Endodermal cell (in vitro differentiated cells): ENCODE measurements at places on chromosomes 7 and 10.
A peak's percentile ranks its signal among the peaks of the same experiment; 100 is the strongest.

GRCh38 chr7:133081599-133082389 is at the start of gene CHCHD3:
CHCHD3 (minus strand) TSS chr7:133082090; CDS start chr7:133081937, 153 bp downstream.
- peak; percentile 100 for DNase-seq

- DNase-seq, result peak; percentile 91
These were observed 138.0 kb upstream of the MTPN start for GRCh38 chr7:136114966-136115762.

- no peak for DNase-seq
These were observed 174.3 kb downstream of the ADAM12 start for GRCh38 chr10:126214021-126214420.

- DNase-seq, result peak; percentile 96
These were observed 651.5 kb downstream of the LRMDA start for GRCh38 chr10:76082956-76083355.

GRCh38 chr10:67818323-67818722 is 19.7 kb downstream of the DNAJC12 start:
- no peak for DNase-seq

DNA sequence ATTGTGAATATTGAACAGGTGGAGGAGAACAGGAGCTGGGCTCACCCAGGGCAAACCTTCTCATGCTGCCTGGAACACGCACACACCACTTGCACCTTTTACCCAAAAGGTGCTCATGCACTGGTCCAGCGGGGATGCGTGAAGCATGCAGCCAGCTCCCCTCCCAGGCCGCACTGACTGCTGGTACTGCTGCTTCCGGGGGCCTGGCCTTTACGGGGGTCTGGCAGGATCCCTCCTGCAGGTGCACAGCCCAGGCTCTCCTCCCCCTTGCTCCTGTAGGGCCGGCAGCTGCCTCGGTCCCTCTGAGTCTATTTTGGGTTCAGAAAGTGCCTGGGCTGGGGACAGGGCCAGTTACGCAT is 221.7 kb downstream of the DNAJB6 start:
- DNase-seq, result no peak

DNA sequence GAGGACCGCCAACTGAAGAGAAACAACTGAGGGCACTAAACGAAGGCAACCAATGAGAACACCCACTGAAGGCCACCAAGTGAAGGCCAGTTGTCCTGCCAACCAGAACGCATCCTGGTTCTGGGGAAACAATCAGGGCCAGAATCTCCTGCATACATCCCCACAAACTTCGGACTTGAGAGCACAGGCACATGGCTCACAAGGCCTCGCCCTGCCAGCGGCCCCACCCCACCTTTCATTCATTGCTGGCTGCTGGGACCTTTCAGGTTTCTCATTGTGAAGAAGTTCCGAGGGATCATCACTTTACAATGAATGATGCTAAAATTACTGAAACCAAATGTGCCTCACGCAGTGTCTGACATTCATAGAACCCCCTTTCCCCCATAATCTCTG is 79.2 kb upstream of the ABI1 start:
- DNase-seq, result no peak

DNA sequence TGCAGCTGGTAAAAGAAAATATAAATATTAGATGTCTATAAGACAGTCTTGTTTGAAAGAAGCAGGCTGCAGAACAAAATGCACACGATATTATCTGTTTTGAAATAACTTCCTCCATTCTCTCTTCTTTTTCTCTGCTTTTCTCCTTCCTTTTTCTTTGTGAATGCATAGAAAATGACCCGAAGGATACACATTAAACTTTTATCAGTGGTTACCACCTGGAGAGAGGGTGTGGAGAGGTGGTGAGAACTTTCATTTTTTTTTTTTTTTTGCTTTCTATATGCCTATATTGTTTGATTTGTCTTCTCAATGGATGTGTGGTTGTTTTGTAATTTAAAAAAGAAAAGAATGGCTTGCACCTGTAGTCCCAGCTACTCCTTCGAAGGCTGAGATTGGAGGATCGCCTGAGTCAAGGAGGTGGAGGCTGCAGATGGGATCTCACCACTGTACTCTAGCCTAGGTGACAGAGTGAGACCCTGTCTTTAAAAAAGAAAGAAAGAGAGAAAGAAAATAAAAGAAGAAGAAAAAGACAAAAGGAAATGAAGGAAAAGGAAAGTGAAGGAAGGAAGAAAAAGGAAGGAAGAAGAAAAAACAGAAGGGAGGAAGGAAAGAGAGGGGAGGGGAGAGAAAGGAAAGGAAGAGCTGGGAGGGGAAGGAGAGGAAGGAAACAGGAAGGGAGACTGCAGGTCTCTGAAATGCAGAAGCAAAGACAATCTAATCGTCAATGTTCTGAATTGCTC is 64.4 kb downstream of the SAMD9 start:
- DNase-seq, result no peak

DNA sequence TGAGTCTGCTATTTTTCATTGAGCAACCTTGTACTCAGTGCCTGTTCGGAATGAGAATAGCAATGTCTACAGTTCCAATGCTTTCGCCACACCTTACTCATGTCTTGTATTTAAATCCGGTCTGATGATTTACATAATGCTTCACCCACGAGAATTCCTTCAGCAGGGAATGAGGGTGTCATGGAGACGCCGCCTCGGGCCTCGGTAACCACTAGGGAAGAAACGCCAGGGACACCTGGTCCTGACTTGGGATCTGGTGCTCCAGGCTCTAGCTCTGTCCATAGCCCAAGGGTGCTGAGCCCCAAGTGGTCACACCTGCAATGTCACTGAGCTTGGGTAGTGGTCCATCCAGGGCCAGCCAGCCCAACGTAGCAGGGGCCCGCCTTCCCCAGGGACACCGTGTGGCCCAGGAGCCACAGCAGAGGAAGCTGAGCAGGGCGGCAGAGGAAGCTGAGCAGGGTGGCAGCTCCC is 37.4 kb downstream of the PRKAG2 start:
- DNase-seq, result no peak

DNA sequence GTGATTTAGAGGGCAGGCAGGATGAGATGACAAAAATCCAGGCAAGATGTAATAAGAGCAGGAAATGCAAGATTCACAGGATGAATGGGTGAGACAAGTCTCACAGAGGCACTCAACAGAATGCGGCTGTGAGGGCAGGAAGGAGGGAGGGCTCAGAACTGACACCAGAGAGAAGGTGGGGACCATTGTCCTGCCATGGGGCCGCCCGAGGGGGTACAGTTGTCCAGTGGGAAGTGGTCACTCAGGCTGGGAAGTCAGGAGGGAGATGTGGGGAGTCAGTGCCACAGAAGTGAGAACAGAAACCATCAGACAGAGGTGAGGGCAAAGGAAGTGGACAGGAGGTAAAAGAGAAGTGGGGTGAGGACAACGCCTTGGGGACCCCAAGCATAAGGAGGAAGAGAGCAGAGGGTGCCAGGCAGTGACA is 8.9 kb downstream of the HIP1 start:
- DNase-seq, result peak; percentile 78

DNA sequence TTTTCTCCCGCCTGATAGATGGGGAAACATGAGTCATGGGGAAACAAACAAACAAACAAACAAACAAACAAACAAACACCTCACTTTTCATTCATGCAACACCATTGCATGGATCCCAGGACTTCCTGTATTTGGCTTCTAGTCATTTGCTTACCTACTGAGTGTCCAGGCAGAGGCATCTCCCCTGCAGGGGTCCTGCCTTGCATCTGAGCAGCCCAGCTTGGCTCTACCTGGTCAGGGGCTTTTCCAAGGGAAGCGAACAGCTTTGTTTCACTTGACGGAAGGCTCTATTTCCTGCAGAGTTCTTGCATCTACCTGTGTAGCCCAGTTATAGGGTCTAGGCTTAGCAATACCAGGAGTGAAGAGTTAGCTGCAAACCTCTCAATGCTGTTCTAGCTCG is 374.2 kb downstream of the GATA3 start:
- DNase-seq, result peak; percentile 78

DNA sequence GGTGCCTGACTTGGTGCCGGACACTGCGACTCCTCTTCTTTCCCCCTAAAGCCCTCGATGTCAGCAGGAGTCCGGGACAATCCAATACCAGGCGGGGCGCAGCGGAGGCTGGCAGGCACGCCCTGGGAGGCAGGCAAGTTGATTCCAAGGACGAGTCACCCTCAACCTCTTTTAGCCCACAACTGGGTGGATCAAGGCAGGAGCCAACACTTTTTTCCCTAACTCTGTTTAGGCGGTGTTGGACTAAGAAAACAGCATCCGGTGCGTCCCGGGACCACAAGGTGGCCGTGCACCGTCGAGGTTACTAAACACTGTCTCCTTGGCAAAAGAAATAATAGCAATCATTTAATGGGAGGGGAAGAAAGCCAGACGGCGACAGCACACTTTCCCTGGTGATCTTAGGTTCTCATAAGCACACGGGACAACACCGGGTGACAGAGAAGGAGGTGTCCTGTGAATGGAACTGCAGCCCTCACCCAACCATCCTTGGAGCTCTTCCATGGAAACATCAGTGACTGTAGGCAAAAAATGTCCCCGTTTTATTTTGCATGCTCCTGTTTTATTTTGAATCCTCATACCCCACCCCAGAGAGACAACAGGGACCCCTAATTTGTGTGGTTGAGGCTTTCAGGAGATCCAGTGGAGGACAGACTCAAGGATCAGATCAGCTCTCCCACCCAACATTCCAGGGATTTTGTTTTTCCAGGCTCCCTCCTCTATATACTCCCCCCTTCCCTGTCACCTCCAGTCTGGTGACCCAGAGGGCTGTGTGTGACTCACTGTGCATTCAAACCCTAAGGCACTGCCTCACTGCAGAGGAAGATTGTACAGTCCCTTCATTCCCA is 1.3 kb upstream of the CALCR start:
- DNase-seq, result peak; percentile 77

DNA sequence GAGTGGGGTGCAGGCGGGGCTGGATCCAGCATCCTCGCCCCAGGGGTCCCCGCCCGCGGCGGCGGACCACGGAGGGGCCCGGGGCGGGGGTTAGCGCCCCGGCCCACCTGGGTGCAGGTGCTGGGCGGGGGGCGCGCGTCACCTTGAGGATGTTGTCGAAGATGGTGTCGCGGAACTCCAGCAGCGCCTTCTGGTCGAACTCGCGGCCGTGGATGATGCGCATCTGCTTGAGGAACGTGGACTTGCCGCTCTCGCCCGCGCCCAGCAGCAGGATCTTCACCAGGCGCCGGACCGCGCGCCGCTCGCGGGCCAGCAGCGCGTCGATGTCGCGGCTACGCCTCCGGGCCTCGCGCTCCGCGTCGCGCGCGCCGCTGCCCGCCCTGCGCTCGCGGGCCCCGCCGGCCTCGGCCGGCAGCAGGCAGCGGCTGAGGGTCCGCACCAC is 376 bp downstream of the GNA12 start:
- no peak for DNase-seq

DNA sequence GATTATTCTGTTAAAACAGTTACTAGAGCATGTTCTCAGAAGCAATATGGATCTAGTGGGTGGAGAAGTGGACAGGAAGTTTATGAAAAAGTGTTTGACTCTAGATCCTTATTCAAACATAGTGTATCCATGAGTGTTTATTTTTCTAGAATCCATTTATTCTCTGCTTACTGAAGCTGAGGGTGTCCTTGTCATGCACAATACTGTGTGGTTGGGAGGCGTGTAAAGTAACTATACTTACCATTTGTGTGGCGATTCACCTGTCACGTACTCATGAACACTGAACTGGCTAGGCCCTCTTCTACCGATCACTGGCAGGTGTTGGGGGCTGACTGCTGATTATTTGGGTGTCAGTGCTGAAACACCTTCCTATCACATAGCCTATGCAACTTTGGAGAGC is 74.0 kb downstream of the POU6F2 start:
- DNase-seq, result no peak

DNA sequence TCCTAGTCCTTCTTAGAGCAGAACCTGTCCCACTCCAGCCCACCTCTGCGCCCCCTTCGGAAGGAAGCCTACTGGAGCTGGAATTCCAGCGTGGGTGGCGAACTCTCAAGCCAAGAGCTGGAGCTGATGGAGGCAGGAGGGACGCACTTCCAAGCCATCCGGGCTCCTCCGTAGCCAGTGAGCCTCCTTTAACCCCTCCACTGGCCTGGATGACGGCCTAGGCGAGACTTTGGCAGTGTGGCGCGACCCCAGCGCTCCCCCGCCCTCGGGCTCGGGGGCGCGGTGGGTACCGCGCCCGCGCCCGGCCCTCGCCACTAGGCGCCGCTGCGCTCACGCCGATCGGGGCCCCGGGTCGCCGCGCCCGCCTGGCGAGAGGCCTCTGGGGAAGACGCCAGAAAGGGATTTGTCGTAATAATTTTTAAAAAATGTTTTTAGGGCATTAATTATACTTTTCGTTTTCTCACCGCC is 5.1 kb upstream of the EMX2 start:
- peak; percentile 74 for DNase-seq

DNA sequence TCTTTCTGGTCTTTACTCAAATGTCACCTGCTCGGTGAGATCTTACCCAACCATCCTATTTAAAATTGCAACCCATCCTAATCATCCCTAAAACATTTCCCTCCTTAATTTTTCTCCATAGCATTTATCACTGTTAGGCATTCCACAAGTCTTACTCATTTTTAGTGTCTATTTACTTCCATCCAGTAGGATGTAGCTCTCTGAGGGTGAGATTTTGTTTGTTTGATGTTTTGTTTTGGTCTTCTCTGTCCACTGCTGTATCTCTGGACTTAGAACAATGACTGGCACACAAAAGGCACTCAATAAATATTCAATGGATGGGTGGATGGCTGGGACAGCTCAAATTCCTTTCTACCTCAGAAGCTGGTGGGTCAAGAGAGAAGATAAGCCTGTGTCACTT is 15.8 kb upstream of the DUSP5 start:
- no peak for DNase-seq

GRCh38 chr10:97764519-97764931 is 7.3 kb downstream of the SFRP5 start:
- no peak for DNase-seq

DNA sequence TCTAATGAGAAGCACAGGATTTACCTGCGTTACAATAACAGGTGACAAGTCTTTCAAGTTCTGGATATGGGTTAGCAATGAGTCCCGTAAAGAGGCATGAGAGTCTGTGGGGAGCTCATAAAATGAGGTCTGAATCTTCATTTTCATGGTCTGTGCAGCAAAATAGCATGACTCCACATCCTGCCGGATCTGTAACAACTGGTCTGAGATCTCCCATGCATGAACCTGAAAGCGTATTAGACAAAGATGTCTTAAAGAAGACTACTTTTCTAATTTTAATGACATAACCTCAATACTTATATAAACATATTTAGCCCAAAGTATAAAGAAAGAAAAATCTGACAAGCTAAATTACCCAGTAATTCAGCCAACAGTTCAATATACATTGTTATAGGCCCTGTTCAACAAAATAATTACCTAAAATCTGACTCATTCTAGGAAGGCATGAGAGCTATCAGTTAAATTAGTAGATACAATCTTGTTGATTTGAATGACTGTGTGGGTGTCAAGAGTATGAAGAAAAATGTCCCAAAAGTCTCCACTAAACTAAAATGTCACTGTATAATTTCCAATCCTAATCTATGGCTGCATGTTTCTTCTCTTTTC is 36.9 kb downstream of the TNPO3 start:
- no peak for DNase-seq

GRCh38 chr10:75408911-75409885 is 7.6 kb upstream of the ZNF503 start:
- DNase-seq, result peak; percentile 91

- DNase-seq, result no peak
These were observed 320.4 kb downstream of the GLRX3 start for GRCh38 chr10:130456616-130457015.
